Stimulated activated CD4-positive, alpha-beta T cell treated with anti-CD3 and anti-CD28 coated beads, Interleukin-1b, Interleukin-23, amount 100 ng/mL, for 1 hour (primary cell): ENCODE measurements at places on chromosomes 2 and 18.

DNA sequence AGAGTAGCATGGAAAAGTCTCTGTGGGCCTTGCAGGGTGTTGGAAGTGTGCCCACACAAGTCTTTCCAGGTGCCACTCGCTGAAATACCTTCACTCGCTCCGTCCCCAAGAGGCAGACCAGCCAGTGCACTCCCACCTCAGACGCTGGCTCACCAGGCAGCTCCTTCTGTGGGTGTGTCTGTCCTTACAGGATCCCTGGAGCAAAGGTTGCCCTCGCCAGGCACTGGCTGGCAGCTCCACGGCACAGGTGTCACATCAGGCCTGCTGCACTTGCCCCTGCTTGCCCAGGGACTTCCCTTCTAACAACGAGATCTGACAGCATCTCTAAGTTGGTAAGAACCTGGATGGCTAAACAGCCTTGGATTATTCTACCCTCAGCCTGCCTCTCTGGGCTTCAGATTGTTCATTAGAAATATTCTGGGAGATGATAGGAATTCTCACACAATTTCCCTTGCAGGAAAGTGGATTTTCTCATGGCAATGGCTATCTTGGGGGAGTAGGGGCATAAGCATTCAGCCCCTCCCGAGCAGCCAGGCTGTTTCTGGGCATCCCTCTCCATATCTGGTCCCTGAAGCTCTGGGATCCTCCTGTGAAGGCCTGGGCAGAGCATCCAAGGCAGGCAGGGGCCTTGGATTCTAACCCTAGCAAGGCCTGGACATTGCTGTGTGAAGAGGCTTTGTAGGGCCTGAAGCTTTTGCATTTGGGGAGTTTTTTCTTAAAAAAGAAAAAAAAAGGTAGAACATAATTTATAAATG, 262.1 kb downstream of the MYCN start:
- DNase-seq = no peak

GRCh38 chr18:9530226-9531009, 55.1 kb downstream of the RALBP1 start:
- DNase-seq = no peak

- no peak for DNase-seq
Observed at GRCh38 chr2:100376836-100377235, 40.6 kb downstream of the CHST10 start.

DNA sequence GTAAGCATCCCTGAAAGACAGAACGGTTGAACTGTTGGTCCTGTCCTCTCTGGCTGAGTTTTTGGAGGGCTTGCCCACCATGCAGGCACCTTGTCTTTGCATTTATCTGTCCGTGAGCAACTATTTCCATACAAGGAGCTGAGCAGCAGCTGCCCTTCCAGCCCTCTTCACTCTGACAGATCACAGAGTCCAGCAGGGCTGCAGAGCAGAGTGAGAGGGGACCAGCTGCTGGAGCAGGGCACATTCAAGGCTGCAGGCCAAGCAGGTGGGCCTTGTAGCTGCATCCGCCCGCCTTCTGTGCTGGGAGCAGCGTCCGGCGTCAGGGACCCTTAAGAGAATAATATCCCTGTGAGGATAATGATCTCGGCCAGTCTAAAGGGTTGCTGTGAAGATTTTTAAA, 9.5 kb downstream of the SMYD1 start:
- no peak for DNase-seq

DNA sequence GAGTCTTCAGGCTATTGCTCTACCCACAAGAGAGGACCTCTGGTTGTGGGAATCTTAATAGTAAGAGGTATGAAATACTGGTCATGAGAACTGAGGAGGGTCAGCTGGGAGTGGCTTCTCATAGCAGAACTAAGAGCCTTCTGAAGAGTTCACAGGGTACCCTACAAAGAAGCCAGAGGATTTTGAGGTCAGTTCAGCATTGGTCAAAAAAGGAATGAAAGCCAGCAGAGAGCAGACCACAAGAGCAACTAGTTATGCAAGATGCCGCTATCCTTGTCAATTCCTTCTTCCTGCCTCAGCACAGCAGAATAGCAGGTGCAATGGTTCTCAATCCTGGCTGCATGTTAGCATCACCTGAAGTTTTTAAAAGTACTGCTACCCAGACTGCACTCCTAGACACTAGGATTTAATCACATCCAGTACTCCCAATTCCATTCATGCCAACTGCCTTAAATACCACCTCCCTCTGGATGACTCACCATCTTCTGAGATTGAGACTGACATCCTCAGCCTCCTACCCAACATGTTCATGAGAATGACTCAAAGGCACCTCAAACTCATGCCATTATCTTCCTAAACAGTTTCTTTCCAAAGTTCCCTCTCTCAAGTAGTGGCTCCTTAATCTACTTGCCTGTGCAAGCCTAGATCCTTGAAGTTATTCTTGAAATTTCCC, 81.0 kb upstream of the RBMS1 start:
- DNase-seq = no peak

- DNase-seq = no peak
Observed at GRCh38 chr18:37457341-37457740, 108.3 kb downstream of the CELF4 start.

- DNase-seq = no peak
Observed at GRCh38 chr2:96180521-96180920, 28.1 kb downstream of the STARD7 start.

GRCh38 chr2:204655101-204655500, 109.8 kb downstream of the PARD3B start:
- no peak for DNase-seq

DNA sequence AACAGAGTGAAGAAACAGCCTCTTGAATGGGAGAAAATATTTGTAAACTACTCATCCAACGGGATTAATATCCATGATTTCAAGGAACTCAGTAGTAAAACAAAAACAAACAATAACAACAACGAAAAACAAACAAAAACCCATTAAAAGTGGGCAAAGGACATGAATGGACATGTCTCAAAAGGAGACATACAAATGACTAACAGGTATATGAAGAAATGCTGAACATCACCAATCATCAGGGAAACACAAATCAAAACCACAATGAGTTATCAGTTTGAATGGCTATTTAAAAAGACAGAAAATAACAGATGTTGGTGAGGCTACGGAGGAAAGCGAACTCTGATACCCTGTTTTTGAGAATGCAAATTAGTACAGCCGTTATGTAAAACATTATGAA, 224.8 kb upstream of the NRXN1 start:
- no peak for DNase-seq

DNA sequence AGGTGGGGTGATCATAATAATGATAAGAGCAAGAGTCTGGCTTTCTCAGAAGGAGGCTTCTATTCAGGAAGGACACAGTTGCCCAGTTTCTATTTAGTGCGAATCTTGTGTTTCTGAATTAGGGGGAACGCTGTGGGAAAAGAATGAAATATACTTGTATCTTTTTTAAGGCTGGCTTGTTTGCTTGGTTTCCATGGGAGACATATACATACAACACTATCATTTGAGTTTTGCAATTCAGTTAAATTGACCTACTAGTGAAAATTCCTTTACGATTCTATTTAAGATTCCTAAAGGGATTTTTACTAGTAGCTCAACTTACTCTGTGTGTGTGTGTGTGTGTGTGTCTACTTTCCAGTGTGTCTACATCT, 24.7 kb upstream of the ANKRD62 start:
- no peak for DNase-seq

- no peak for DNase-seq
Observed at GRCh38 chr2:17299891-17300540, 218.2 kb downstream of the RAD51AP2 start.

DNA sequence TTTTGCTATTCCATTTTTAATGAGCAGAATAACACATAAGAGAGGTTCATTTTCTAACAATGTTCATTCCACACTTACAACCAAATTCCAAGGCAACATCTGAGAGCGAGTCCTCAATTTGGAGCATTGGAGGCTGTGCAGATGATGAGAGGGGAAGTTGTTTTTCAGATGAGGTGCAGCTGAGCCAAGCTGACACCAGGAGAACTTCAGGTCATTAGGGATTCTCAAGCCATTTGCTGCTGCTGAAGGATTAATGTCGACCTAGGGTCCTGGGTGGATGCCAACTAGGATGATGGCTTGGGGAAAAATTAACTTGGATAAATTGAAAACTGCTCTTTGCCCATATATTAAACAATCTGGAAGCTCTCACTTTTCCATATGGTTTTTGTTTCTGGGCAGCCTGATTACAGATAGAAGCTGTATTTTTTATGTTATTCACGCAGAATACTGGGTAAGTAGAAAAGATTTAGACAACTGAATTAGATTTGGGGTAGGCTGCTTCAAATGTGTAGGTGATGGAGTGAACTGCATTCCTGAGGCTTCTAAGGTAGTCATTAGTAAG, 206.4 kb upstream of the SLC39A10 start:
- no peak for DNase-seq
